ENCODE measurements at places on chromosomes 6 and 20. TPM values are rescaled to one million over a fixed set of nuclear protein-coding genes. Genes with fewer than 3 reads are reported as not detected.

The OPRM1 gene
- 0.19 TPM for polyA plus RNA-seq

The PPP1R16B gene
- polyA plus RNA-seq = 0.92 TPM

The WFDC5 gene
- not detected for polyA plus RNA-seq

The CALHM4 gene
- polyA plus RNA-seq = not detected

The HSPA1L gene
- polyA plus RNA-seq = 0.23 TPM

The FKBP1C gene
- not detected for polyA plus RNA-seq

The NKAIN4 gene
- polyA plus RNA-seq = 0.73 TPM

The OPN5 gene
- polyA plus RNA-seq = not detected

The HAO1 gene
- polyA plus RNA-seq = not detected

The RAD21L1 gene
- polyA plus RNA-seq = not detected

The ACSS1 gene
- 20.1 TPM for polyA plus RNA-seq
